ENCODE measurements at places on chromosomes 13 and 19.
A peak's percentile ranks its signal among the peaks of the same experiment; 100 is the strongest.

DNA sequence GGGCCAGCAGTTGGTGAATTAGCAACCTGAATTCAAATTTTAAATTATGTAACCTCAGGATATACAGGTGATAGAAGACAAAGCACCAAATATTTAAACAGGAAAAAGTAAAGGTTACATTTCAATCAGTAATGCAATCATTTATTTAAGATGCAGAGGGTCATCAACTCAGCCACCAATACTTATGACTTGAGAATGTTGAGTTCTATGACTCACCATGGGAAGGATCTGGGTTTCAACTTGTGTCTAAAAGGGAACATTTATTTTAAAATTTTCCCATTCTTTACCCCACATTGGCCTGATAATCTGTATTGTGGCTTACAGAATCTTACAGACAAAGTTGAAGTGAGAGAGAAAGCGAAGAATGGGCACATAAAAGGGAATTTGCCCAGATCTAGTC is 418.0 kb downstream of the NDFIP2 start:
- no peak for DNase-seq

GRCh38 chr19:52670046-52670445 is 31.9 kb upstream of the ZNF83 start:
- DNase-seq, result no peak

DNA sequence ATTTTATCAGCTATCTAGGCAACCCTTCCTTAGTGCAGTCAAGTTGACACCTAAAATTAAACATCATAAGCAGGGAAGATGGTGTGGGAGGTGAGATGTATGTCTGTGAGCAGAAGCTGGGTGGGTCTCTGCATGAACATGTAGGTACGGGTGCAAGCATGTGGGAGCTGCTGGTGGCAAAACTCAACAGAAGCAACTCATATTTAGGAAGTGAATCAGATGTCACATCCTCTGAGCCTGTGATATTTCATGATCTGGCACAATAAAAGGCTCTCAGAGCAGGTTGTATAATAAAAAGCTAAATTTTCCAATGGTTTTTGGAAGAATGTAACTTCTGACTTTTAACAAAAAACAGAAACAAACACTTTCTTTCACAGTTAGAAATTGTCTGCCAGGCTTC is 44.4 kb downstream of the C1QTNF9 start:
- no peak for DNase-seq

DNA sequence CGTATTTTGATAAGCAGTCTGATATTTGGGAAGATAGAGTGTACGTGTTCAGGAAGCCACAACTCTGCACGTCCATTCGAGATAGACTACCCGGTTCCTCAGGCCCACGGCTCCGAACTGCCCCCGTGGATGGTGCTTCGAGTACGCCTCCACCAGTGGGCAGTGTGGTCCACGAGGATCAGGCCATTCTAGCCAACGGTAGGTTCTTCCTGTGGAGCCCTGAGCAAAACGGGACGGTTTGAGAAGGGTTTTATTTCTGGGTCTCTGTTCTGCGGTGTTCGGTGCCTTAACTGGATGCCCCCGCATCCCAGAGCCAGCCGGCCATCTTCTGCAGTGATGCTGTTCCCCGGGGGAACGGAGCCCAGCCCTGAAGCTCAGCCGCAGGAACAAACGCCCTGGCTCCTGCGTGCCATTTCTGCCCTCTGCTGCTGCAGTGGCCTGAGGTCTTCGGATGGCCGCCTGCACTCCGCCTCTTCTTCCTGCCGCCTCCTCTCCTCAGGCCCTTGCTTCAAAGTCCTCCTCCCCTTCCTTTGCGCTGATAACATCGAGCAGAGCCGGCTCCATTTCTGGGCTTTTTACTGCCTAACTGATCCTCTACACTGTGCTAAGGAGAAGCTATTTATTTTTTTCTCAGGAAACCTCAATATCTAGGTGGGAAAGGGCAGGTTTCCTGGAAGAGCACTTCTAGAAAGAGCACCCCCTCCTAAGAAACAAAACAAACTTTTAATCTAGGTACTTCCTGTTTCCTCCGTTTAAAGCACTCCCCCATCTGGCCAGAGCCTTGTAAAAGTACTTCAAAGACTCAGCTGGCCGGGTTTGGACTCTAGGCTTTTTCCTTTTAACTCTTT is 36.2 kb upstream of the SLC46A3 start:
- no peak for DNase-seq

- DNase-seq, result no peak
Observed at GRCh38 chr13:98889419-98890085, 88.3 kb downstream of the DOCK9 start.

DNA sequence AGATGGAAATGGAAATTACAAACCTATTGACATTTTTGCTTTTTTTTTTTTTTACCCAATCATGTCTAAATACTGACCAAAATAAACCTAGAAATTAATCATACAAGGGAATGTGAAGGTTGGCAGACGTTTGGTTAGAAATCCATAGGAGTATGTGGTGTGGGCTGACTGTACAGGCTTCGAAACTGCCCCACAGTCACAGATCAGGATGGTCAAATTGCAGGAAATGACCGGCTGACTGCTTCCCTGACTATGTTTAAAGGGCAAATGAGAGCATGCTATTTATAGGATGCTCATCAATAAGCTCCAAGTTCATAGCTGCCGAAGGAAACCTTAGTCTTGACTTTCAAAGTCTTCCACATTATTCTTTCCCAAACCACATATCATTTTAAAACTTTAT is 118.4 kb downstream of the COG6 start:
- DNase-seq, result no peak

GRCh38 chr13:79385694-79386093 is 20.4 kb downstream of the RBM26 start:
- no peak for DNase-seq

DNA sequence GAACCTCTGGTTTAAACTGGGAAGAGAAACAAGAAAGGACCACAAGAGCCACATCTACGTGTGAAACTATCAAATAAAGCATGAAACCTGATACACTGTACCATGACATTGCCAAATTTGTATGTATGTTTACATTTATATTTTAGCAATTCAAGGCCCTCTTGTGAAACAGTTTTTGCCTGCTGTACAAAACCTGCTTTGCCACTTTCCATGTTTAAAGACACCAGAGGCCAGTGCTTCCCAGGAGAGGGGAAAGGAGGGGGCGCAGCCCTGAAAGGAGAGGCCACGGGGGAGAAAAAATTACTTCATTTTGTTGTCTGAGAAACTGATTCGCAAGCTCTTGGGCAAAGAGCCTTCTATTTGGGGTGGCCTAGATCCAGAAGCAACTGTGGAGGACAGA is 124.8 kb downstream of the DCLK1 start:
- no peak for DNase-seq

- no peak for DNase-seq
Observed at GRCh38 chr13:21075011-21075378, 13.6 kb upstream of the LATS2 start.

GRCh38 chr13:49258089-49258796 is 10.5 kb downstream of the CDADC1 start:
- no peak for DNase-seq

GRCh38 chr13:101242720-101243119 is 173.6 kb downstream of the NALCN start:
- no peak for DNase-seq

- peak; percentile 33 for DNase-seq
Observed at GRCh38 chr13:27406178-27406939, 18.1 kb upstream of the GTF3A start.

GRCh38 chr19:10520652-10521318 is 3.5 kb upstream of the S1PR5 start:
- DNase-seq, result no peak

DNA sequence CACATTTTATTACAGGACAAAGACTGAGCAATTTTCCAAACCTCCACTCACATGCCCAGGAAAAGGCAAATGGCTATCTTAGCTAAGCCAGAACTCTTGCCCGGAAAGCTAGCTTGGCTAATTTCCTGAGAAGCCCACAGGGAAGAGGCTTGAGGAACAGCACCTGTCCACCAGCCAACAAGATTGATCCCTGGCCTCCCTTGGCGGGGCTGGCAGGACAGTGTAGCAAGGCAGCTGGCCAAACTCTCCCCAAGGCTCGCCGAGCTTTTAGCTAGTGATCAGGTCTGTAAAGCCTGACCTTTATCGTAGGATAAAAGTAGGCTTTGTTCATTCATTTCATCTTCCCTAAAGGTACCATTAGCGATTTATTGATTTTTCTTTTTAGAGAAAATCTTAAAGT is 101.4 kb downstream of the UQCRFS1 start:
- DNase-seq, result no peak

- no peak for DNase-seq
Observed at GRCh38 chr13:112625698-112626097, 37.7 kb upstream of the TUBGCP3 start.

GRCh38 chr19:35756377-35757230 is at the start of gene HSPB6:
Gene HSPB6 (minus strand): TSS chr19:35757029. CDS start chr19:35757008, 21 bp downstream.
- no peak for DNase-seq

- no peak for DNase-seq
Observed at GRCh38 chr13:29858667-29859066, 8.2 kb upstream of the UBL3 start.

- no peak for DNase-seq
Observed at GRCh38 chr19:39768786-39769185, 9.9 kb upstream of the LEUTX start.

GRCh38 chr19:5950741-5951140 is 27.2 kb downstream of the RANBP3 start:
- DNase-seq, result no peak

DNA sequence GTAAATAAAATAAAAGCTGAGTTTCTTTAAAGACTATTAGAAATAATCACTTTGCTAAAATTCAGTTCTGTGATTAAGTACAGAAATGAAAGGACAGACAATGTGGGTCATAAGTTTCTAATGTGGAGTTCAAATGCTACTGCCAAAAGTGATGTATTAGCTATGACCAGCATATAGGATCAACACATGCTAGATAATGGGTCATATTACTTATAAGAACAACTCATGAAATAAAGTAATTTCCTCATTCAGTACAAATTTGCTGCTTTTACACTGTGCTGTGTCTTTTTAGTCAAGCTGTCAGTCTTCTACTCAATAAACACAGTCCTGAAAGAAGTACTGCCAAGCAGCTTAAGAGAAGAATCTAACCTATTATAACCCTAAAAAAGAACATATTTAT is 135.2 kb downstream of the VWA8 start:
- no peak for DNase-seq

DNA sequence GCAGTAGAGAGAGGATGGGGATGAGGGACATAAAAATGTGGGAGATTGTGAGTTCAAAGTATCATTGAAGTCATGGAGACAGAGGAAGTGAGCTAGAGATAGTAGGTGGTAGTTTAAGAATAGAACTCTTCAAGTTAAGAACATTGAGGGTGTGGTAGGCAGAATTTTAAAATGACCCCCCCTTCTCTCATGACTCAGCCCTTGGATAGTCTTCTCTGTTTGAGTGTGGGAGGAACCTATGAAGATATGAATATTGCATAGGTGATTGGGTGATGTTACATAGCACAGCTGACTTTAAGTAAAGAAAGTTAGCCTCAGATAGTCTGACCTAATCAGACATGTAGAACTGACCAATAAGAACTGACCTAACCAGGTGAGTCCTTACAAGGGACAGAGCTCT is 418.6 kb downstream of the FOXO1 start:
- DNase-seq, result no peak

DNA sequence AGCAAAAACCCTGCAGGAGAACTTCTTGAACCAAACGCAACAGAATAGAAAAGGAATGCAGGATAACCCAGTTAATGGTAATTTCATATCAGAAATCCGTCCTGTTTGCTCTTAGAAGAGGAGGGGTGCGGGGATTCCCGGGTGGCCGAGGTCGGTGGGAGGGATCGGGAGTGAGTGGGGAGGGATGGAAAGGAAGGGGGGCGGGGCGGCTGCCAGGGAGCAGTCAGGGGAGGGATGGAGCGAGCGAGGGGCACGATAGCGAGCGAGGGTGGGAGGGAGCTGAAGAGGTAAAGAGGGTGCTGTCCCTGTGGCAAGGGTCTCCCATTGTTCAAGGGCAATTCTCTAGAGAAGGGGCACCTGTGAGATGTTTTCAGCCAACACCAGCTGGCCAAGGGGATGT is 26.5 kb downstream of the CD177 start:
- DNase-seq, result no peak

GRCh38 chr19:15237759-15238638 is 5.8 kb upstream of the EPHX3 start:
- no peak for DNase-seq

GRCh38 chr19:900043-900301 is 6.7 kb downstream of the RNU6-9 start:
- DNase-seq, result no peak

GRCh38 chr13:43784496-43784895 is 2.3 kb downstream of the ENOX1 start:
- no peak for DNase-seq

All from D721Med (cell line).